ENCODE measurements at places on chromosomes 11 and 22.

GRCh38 chr22:38924347-38924952 lies 33.0 kb upstream of the APOBEC3A start:
- peak; percentile 70 for DNase-seq

GRCh38 chr11:12356944-12357655 lies 20.3 kb upstream of the PARVA start:
- no peak for DNase-seq

DNA sequence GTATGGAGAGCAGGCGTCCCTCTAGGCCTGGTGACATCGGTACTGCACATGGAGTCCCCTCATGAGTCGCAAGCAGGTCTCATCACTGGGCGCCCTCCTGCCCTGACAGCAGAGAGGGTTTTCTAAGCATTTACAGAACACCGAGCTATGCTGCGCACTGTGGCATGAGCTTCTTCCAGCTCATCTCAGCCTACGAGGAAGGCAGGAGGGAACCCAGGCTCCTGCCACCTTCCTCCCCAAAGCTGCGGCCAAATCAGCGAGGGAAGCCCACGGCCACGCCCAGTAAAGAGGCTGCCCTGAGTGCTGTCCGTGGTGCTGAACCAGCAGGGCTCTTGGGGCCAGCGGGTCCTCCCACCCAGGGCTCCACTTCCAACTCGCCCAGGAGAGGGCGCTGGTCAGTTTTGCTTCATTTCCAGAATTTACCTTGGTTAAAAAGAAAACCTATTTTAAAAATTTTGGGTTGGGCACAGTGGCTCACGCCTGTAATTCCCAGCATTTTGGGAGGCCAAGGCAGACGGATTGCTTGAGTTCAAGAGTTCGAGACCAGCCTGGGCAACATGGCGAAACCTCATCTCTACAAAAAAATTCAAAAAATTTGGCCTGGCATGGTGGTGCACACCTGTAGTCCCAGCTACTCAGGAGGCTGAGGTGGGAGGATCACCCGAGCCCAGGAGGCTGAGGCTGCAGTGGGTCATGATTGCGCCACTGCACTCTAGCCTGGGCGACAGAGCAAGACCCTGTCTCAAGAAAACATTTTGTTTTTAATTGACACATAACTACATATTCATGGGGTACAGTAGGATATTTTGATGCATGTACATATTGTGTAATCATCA lies 34.2 kb downstream of the PHF21B start:
- DNase-seq = peak; percentile 83

DNA sequence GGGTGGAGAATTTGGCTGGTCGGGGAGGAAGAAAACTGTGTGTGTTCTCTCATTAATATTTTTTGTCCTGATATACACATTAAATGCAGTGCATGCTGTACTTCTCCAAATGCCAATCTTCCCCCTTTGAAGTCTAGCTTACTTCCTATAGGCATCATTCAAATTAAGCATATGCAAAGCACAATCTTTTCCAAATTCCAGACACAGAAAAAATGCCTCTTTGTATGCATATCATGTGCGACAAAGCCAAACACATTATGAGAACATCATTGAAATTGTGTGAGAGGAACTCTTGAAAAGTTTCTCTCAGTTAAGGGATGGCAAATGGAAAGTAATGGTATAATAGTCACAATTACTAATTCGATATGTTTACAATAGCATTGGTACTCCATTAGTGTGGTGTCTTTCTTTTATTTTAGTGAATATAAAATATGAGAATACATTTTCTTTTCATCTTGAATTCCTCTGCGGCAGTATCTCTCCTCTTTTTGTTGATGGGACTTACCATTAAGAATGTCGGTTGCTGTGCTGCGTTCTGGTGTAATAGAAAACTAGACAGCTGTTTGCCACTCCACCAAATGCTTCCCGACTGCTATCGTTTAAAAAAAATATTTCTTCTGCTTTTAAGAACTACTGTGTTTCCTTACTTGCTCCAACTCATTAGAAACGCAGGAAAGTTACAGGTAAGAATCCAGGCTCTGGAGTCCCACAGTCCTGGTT lies 19.3 kb upstream of the NRIP3 start:
- no peak for DNase-seq

DNA sequence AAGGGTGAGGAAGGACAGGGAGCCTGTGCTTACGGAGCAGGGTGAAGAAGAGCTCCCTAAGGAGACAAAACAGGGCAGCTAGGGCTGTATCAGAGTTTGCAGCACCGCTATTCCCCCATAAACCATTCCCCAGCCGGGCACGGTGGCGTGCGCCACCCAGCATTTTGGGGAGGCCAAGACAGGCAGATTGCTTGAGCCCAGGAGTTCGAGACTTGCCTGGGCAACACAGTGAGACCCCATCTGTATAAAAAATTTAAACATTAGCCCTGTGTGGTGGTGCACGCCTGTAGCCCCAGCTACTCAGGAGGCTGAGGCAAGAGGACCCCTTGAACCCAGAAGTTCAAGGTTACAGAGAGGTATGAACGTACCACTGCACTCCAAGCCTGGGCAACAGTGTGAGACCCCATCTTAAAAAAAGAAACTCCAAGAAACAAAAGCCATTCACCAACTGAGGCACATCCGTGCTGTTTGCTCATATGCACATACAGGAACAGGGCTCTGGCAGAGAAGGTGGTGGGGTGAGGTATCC lies 4.7 kb downstream of the GAL3ST1 start:
- no peak for DNase-seq

GRCh38 chr11:2835751-2836150 lies 49.8 kb downstream of the CDKN1C start:
- no peak for DNase-seq

GRCh38 chr22:36409911-36410756 lies 22.4 kb upstream of the MYH9 start:
- no peak for DNase-seq

GRCh38 chr11:2511421-2512369 lies 66.9 kb downstream of the KCNQ1 start:
- DNase-seq = no peak

DNA sequence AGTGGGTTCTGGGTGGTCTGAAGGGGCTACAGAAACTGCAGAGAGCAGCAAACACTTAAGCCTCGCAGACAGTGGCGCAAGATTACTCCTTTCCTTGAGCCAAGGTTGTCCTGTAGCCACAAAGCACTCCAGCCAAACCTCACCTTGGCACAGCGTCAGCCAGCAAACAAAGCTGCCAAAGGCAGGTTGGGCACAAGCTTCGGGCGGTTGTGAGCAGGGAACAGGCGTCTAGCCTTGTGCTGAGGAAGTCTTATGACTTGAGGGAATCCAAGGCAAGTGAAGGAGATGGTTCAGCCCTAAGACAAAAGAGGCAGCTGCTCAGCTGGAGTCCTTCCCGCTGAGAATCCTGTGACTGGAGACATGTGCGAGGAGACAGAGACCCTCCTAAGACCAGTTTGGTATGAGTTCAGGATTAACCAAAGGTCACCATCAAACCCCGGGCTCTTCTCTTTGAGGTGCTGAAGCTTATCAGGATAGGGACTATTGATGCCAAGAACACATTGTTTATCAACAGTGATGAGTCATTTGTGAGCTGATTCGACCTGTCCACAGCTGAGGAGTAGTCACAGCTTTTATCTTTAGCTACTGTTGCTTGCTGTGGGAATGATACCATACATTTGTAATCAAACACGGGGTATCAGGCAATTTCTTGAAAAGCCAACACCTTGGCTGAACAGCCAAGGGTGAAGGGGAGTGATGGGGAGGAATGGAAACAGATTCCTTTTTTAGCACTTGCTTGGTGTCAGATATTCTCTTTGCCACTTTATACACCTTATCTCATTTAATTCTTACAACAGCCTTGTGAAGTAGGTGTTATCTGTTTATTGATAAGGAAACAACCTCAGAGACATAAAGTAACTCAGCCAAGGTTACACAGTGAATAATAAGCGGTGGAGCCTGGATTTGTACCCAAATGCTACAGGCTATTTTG lies 4.6 kb downstream of the ADM start:
- DNase-seq = peak; percentile 55

GRCh38 chr11:28227460-28227859 lies 119.3 kb downstream of the METTL15 start:
- no peak for DNase-seq

- peak; percentile 45 for DNase-seq
Observed at GRCh38 chr11:12724301-12725054, 50.3 kb downstream of the TEAD1 start.

GRCh38 chr11:69899957-69900821 lies 81.0 kb upstream of the FGF3 start:
- DNase-seq = no peak

DNA sequence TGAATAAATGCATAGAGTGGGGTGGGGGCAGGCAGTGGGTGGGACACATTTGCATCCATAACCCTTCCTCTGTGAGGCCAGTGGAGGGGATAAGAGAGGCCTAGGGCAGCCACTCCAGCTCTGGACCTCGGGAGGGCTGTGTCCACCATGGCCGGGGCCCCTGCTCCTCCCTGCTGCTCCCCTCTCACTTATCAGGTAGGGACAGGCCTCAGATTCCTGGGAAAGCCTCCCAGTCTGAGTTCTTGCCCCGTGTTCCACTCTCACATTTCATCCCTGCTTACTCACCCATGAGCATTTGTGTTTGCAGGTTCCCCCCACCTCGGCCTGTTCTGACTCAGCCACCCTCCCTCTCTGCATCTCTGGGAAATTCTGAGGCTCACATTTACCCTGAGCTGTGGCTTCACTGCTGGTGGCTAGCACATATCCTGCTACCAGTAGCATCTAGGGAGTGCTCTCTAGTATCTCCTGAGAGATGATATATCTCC lies 128.7 kb upstream of the TOP3B start:
- peak; percentile 50 for DNase-seq

DNA sequence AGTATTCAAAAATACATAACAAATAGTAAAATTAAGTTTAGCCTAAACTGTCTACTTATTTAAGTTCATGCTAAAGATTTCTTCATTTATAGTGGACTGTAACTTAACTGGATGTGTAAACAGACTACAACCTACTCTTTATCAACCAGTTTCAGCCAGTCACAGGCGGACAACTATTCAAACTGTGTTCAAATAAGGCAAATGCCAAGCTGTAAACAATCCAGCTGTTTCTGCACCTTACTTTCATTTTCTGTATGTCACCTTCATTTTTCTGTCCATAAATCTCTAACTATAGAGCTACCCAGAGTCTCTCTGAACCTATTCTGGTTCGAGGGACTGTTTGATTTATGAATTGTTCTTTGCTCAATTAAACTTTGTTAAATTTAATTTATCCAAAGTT lies 992.8 kb downstream of the DLG2 start:
- DNase-seq = no peak

- no peak for DNase-seq
Observed at GRCh38 chr22:17578136-17578754, 14.9 kb downstream of the SLC25A18 start.

DNA sequence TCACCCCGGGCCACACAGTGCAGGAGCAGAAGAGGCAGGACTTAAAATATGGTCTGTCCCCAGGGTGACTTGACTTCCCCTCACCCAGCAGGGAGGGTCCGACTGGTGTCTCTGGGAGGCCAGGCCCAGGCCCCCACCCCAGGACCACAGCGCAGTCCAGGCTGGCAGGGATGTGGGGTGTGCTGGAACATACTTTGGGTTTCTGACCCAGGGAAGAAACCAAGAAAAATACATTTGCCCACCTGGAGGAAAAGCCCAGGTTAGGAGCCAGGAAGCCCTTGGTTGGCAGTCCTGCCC lies 5.2 kb downstream of the C1QTNF6 start:
- no peak for DNase-seq

DNA sequence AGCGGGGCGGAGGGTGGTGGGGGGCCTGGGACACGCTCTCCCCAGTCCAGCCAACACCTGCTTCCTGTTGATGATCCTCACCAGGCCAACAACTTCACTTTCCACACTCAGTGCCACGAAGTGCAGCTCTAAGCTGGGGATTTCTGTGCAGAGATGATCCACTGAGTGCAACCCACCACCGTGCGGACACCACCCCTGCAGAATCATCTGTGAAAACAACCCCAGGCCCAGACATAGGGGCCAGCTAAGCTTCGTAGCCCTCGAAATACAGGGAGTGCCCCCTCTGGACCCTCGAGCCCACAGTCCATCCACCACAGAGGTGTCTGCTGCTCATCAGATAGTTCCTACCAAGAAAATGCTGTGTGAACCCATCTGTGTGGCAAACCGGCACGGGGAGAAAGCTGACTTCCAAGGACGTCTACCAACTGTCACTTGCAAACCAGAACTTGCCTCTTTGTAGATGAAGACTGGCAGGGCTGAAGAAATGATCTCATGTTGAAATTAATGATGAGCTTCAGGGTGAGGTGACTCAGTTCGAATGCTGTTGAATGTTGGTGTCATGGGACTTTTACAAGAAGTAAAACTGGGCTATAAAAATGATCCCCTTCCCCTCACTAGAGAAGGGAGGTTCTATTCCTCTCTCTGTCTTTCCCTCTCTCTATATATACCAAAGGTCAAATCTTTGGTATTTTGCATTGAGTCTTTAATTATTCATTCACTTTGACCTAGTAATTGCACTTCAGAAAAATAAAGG lies 73.4 kb downstream of the MYEOV start:
- no peak for DNase-seq

GRCh38 chr11:132263241-132263640 lies 892.8 kb downstream of the NTM start:
- DNase-seq = no peak

DNA sequence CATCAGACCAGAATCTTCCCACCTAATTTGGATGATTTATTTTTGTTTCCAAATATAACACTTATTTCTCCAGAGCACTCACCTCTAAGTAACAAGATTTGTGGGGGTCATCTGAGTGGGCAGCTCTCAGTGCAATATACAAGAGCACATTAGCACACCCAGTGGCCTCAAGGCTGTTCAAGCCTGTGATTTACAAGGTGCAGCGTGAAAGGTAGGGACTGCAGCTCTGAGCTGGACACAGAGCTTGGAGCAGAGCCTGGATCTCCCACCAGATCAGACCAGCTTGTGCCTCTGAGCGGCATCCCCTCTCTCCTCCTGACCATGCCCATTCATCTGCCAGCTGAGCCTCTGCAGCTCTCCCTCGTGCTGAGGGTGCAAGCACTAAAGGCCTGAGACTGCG lies 323.3 kb upstream of the ZC3H12C start:
- no peak for DNase-seq

- no peak for DNase-seq
Observed at GRCh38 chr11:47509077-47509536, 43.8 kb downstream of the CELF1 start.

DNA sequence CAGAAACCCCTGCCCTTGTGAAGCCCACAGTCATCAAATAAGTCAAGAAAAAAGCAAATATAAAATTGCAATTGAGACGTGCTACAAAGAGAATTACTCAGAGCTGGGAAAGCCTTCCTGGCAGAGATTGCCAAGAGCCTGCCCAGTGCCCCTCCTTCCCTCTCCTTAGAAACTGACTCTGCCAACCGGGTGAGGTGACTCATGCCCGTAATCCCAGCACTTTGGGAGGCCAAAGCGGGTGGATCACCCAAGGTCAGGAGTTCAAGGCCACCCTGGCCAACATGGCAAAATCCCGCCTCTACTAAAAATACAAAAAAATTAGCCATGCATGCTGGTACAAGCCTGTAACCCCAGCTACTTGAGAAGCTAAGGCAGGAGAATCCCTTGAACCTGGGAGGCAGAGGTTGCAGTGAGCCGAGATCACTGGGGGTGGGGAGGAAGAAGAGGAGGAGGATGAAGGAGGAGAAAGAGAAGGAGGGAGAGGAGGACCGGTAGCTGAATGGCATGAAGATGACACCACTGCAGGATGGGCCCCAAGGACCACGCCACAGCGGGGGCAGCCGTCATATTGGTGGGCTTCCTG lies 76.1 kb upstream of the RTL6 start:
- DNase-seq = peak; percentile 55

GRCh38 chr22:45638834-45639746 lies 32.5 kb upstream of the ATXN10 start:
- no peak for DNase-seq
